ENCODE measurements at places on chromosomes 5 and 9.

GRCh38 chr9:97740848-97741821 is 44.0 kb upstream of the XPA start:
- DNase-seq: no peak

DNA sequence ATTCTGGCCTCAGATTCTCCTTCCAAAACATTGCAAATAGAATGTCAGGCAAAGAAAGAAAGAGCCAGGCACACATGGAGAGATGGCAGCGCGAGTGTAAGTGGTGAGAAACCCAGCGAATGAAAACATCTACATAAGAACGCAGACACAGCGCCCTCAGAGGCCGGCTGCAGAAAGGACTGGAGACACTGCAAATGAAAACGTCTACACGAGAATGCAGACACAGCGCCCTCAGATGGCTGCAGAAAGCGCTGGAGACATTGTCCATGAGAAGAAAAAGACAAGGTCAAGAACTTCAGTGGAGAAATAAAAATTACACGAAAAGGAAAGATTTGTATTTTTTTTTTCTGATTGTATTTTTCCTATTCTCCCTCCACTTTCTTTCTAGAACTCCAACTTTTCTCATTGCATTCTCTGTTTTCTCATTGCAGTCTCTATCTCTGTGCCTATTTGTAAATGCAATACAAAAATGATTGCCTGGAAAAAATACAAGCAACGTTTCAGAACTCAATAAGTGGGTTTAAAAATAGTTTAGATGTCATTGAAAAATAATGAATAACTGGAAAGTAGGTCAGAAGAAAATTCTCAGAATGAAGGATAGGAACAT is 117.9 kb upstream of the LPCAT1 start:
- peak; percentile 92 for DNase-seq

- DNase-seq: no peak
These were observed 43.4 kb downstream of the UBE2R2 start for GRCh38 chr9:33860200-33860871.

GRCh38 chr9:3214741-3215140 is 311.1 kb downstream of the RFX3 start:
- DNase-seq: no peak

DNA sequence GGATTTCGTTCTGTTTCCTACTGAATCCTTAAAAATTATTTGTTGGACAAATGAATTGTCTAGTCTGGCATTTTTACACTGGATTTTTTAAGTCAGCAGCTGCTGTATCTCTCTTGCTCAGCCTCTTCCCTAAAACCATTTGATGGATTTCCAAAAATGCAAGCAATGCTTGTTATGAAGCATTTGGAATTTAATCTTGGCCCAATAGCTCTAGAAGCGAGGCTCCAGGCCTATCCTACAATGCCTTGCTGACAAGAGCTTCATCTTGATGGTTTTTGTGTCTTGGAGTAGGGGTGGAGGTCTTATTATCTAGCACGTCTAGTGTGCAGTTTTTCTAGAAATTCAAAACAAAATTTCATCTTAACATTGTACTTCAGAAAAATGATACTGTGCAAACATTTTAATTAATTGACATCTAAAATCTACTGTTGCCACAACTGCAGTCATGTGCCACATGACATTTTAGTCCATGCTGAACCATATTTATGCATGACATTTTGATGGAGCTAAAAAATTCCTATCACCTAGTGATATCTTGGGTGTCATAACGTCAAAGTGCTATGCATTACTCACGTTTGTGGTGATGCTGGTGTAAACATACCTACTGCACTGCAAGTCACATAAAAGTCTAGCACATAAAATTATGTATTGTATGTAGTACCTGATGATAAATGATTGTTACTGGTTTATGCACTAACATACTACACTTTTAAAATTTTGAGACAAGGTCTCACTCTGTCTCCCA is 5.9 kb upstream of the RAD23B start:
- no peak for DNase-seq

DNA sequence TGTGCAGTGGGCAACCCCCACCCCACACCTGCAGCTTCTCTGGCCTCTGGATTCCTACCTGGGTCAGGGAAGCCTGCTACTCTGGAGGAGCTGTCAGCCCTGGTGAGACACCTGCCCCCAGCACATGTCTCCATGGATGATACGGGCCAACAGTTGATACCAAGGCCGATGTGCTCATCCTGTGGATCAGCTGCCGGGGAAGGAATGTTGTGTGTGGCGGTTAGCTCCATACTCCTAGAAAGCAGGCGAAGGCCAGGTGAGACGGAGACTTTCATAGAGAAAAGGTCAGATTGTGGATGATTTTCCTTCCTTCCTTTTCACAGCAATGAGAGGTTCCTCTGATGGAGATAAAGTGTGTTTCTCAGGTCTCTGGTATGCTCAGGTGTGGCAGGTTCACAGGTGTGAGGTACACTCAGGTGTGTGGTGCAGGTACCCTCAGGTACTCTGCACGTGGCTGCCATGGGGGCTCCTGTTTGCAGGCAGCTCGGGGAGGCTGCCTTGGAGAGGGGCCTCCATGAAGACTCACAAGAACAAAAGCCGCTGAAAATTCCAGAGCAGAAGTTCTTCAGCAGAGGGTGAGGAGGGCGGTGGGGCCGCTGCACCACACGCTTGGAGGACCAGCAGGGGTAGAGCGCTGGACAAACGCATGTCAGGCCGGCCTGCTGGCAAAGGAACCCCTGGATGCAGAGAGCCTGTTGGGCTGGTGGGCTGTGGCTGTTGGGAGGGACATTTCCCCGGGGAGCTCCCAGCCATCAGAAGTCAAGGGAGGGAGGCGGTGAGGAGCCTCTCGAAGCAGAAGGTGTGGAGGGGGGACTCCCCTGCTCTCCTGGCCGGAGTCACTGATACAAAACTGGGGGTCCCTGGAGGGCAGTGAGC is 5.1 kb upstream of the AHRR start:
- no peak for DNase-seq

GRCh38 chr5:100777680-100778300 is 125.3 kb downstream of the ST8SIA4 start:
- peak; percentile 90 for DNase-seq

GRCh38 chr5:176578391-176578808 is 29.3 kb downstream of the CDHR2 start:
- no peak for DNase-seq

DNA sequence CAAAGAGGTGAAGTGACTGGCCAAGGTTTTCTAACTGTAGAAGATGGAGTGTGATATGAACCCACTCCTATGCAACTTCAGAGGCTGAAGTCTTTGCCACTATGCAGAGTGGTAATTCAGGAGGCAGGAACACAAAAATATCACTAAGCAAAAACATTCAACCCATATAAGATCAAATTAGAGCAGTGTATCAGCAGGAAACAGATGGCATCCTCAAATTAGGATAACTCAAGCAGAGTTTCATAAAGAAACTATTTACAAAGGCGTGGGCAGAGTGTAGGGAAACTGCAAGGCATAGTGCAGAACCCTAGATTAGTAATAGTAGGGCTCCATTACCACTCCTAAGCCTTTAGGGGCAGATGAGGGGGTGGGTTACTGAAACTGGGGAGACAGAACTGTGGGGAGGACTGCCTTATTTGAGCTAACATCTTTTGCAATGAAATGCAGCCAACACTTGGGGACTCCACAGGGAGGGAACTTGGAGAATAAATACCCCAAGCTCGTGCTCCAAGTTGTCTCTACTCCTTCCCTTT is 72.2 kb downstream of the PTTG1 start:
- DNase-seq: peak; percentile 39

GRCh38 chr5:163105456-163105855 is 331.9 kb upstream of the CCNG1 start:
- no peak for DNase-seq

GRCh38 chr9:86521977-86522376 is 167.8 kb upstream of the TUT7 start:
- DNase-seq: no peak

DNA sequence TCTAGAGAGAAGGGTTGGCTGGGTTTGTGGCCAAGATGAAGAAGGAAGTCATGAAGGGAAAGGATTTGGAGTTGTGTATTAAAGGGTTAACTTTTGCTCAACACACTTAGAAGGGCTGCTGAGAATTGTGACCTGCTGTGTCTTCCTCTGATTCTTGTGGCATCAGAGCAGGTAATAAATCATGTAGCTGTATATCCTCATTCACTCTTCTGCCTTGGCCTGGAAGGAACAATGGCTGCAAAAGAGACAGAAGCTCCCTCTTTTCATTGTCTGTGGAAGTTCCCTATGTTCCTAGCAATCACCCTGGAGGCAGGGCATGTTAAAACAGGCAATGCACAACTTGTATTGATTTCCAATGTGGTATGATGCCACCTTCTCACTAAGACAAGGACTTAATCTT is 159.1 kb downstream of the LRRC70 start:
- no peak for DNase-seq

DNA sequence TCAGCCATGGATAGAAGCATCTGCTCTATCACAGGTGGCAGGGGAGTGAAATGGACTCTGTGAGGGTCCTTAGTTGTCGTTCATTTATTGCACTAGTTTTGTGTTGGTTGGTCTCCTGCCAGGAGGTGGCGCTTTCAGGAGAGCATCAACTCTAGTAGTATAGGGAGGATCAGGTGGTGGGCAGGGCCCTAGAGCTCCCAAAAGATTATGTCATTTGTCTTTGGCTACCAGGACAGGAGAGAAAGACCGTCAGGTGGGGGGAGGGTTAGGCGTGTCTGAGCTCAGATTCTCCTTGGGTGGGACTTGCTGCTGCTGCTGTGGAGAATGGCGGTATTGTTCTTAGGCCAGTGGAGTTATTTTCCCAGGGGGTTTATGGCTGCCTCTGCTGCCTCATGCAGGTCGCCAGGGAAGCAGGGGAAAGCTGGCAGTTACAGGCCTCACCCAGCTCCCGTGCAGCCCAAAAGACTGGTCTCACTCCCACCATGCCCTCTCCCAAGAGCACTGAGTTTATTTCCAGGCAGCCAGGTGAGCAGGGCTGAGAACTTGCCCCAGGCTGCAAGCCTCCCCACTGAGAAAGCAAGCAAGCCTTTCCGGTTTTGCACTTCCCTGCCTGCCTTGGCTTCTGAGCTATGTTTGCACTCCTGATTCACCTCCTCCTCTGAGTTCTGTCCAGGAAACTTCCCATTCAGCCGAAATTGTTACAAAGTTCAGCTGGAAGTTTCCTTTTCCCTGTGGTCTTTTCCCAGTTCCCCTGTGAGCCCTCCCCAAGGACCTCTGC is 317.3 kb downstream of the TAF11L14 start:
- no peak for DNase-seq

All from inflammatory macrophage (primary cell).